Epithelial cell of esophagus (primary cell): ENCODE measurements at places on chromosomes 3 and 15.

- peak; percentile 42 for DNase-seq
These were observed 392.4 kb upstream of the PROK2 start for GRCh38 chr3:72177075-72178050.

GRCh38 chr3:155435821-155436220, 142.3 kb upstream of the STRIT1 start:
- no peak for DNase-seq

DNA sequence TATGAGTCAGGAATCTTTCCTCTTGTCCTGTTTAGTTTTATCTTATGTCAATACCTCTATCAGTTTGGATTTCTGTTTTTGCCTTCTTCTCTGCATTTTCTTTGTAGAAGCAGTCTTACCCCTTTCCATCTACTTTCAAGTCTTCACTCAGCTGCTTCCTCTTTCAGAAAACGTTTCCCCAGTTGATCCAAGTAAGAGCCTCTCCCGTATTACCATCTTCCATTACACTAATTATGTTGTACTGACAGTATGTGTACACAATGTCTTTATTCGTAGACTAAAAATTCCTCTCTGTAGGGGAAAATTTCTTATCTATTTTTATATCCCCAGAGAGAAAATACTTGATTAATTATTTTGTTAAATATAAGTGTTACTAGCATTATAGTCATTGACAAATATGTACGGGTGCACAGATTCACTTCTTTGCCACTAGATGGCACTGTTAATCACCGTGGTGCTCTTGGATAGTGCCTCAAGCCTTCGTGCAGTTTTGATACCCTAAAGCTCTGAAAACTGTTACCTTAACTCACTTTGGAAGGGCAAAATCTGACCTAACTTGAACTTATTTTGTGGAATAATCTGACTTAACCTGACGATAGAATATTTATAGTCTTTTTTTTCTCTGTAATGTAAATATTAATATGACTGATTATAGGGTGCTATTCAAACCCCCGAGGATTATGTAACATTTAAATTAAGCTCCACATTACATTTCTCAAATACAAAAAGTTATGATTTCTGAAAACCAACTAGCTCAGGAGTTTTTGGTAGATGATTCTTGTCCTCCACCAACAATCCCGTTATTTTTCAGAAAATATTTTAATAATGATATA, 74.2 kb upstream of the POU1F1 start:
- peak; percentile 59 for DNase-seq

- peak; percentile 37 for DNase-seq
These were observed 520 bp downstream of the GREM1 start for GRCh38 chr15:32718227-32718820.

DNA sequence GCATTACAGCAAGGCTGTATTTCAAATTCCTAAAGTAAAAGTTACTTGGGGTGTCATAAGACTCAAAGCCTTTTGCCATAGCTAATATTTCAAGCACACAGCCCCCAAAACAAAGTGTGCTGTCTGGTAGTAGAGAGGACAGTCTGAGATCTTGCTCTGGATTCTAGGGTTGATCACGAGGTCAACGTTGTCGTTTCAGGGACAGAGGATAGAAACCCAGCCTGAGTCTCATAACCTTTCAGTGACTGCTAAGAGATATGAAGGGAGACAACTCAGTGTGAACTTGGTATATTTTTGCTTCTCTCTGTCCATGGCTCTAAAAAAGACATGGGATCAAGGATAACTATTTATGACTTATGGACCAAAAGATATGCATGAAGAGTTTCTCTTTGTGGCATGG, 25.6 kb upstream of the MINDY4B start:
- DNase-seq, result no peak

- DNase-seq, result peak; percentile 26
These were observed 211.5 kb downstream of the NFKBIZ start for GRCh38 chr3:102060814-102061213.

DNA sequence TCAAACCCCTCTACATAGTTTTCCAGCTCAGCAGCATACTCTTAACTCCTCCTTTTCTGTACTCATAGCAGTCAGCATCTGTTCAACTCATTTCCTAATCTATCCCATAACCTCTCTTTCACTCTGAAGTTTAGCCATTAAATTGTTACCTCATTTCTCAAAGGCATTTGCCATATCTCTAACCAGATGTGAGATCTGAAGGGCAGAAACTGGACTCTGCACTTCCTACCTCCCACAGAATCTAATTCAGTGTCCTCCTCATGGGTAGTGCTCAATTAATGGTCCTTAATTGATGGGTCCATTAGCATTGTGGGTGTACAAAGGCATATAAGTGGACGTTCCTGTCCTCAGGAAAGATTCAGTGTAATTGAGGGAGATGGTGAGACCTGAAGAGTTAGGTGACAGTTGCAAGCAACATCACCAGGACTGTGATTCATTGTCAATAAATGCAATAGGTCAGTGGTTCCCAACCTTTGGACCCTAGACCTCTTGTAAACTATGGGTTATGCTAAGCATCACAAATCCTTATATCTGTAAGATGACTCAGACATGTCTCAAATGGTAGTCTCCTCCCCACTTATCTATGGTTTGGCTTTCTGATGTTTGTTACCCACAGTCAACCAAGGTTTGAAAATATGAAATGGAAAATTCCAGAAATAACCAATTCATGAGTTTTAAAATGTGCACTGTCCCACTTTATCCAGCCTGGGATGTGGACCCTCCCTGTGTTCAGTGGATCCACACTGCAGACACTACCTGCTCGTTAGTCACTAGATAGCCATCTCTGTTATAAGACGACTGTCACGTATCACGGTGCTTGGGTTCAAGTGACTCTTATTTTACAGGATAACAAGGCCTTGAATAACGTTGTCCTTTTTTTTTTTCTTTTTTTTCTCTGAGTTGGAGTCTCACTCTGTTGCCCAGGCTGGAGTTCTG, 25.0 kb upstream of the UACA start:
- DNase-seq, result no peak

DNA sequence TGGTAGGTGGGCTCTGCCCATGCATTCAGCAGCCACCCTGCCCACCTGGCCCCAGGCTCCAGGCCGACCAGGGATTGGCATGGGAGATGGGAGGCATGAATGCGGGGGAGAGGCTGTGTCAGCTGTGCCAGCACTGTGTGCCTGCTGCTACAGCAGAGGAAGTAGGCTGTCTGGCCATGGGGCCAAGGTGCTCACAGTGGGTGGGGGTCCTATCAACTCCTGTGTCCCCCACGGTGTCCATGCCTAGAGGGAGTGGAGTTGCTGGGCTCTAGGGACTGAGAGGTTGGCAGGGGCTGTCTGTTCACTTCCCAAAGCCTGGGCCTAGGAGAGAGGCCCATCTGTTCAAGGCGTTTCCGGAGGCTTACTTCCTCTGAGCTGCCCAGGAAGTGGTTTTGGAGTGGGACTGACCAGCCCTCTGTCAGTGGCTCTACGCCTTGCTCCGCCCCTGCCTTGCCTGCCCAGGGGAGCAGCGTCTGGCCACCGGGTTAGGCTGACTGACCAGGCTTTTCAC, 5.8 kb downstream of the PRKCD start:
- no peak for DNase-seq

DNA sequence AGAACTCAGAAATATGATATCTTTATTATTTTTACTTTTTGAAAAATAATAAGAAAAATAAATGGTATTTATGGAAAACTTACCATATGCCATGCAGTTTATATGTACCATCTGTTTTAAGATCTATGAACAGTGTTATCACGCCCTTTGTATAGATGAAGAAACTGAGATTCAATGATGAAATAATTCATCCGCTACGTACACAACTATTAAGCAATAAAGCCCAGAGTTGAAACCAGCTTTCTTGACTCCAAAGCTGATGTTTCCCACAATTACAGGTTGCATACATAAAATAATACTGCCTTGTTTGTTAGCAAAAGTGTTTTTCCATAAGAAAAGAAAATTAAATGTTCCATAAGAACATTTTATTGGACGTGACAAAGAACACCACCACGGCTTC, 67.2 kb upstream of the BCL6 start:
- no peak for DNase-seq

DNA sequence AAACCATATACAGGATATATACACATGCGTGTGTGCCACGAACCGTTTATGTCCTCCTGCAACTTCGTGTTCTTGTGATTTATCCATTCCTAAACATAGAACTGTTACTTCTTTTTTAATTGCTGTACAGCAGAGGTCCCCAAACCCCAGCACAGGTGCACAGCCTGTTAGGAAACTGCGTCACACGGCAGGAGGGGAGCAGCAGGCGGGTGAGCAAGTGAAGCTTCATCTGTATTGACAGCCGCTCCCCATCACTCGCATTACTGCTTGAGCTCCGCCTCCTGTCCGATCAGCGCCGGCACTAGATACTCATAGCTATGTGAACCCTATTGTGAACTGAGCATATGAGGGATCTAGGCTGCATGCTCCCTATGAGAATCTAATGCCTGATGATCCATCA, 34.9 kb upstream of the NRROS start:
- DNase-seq, result no peak

DNA sequence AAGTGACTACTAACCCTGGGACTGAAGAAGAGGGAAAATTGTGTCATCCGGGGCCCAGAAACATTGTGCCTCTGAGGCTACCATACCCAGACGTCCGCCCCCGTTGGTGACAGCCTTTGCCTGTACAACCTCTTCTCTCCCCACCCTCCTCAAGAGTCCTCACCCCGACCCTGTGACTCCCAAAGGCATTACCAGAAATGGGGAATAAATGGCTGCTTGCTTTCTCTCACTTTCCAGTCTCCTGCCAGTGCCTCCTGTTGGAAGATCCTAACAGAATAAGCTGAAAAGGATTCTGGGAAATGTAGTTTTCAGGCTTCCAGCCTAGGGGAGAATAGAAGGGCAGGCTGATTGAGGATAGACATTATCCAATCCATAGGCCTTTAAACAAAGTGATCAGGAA, 30.8 kb upstream of the SLC25A36 start:
- no peak for DNase-seq

DNA sequence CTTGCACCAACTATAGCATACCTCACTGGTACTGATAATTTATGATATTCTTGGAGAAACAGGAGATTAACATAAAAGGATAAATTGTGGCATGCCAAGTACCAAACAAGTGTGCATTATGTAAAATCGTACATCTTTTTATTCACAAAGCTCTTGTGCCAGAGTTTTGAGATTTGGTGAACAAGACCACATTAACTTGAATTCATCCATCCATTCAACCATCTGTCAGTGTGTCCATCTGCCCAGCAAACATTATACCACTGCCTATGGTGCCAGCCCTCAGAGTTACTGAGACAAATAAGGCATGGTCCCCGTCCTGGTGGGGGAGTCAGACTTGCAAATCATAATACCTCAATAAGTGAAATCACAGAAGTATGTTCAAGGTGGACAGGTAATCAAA, 17.0 kb upstream of the NEO1 start:
- no peak for DNase-seq
